ENCODE measurements at places on chromosomes 12 and 14. TPM values are rescaled to one million over a fixed set of nuclear protein-coding genes. Genes with fewer than 3 reads are reported as not detected.

FGF23 gene
- total RNA-seq = not detected

RHEBL1 gene
- total RNA-seq = 1.6 TPM

PAPLN gene
- 0.65 TPM for total RNA-seq

SLC24A4 gene
- total RNA-seq = not detected

IQSEC3 gene
- total RNA-seq = under 0.01 TPM

SLC5A8 gene
- not detected for total RNA-seq

TRAFD1 gene
- total RNA-seq = 46.8 TPM

CFAP54 gene
- total RNA-seq = 37.5 TPM

HOXC11 gene
- total RNA-seq = not detected

RNU4-1 gene
- under 0.01 TPM for total RNA-seq

Data from epithelial cell of umbilical artery (primary cell).